ENCODE measurements at places on chromosomes 6 and 20. TPM values are rescaled to one million over a fixed set of nuclear protein-coding genes. Genes with fewer than 3 reads are reported as not detected.

DNA sequence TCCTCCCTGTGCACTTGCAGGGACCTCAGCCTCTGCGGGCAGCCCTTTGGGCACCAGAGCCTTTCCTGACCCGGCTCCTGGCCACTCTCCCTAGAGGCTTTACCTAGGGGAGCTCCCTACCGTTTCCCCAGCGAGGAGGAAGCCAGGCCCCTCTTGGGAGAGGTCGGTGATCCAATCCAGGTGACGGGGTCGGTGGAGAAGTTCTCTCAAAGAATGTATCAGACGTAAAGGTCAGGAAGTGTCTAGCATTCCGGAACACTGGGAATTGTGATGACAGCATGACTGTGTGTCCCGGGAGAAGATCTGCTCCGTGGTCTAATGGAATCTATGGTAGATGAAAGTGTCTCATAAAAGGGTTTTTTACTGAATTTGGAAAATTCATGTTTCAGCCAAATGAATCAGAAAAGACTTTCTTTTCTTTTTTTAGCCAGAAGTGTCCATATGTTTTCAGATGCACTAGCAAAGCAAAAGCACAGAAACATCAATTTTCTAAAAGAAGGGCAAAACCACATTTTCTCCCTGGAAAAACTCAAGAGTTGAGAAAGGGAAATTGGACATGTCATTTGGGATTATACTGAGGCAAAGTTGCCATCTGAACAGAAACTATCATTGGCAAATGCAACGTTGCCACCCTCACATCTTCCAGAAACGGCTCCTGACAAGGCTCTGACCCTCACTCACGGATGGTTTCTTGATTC, 289.4 kb downstream of the THBS2 start:
- DNase-seq, result no peak

GRCh38 chr6:51992876-51993275, 94.5 kb downstream of the PKHD1 start:
- DNase-seq, result no peak

- no peak for DNase-seq
Measured at GRCh38 chr20:34421766-34422466, 58.8 kb downstream of the ITCH start.

GRCh38 chr6:17004269-17004668, 97.6 kb upstream of the STMND1 start:
- DNase-seq, result no peak

DNA sequence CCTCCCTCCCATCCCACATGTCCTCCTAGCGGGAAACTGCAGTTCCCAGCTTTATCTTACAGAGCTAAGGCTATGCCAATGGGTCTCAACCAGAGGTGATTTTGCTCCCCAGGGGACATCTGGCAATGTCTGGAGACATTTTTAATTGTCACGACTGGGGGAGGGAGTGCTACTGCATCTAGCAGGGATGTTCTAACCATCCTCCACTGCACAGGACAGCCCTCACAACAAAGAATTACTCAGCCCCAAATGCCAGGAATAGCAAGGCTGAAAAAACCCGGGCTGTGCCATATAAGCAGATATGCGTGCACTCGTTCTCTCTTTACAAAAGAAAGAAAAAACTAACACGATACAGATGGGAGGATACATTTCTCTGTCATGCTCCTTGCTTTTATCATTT, 8.5 kb downstream of the MRPS18A start:
- no peak for DNase-seq

DNA sequence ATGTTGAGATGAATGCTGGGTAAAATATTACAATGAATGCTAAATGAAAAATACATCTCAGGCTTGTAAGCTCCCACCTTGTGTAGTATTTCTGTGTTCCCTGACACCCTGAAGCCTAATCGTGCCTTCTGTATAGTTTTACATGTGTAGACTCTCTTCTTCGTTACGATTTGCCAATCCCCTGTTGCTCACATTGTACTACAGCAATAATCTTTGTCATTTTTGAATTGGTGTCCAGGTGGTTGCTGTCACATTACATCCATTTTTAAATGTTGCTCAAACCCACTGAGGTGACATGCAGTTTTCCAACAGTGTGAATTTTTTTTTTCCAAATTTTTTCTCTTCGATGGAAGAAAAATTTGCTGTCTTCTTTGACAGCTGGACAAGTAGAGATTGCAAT, 300.0 kb upstream of the FLRT3 start:
- DNase-seq, result no peak

- DNase-seq, result no peak
Measured at GRCh38 chr6:167751579-167752115, 75.1 kb upstream of the AFDN start.

GRCh38 chr6:126066053-126067048, 80.0 kb downstream of the TRMT11 start:
- DNase-seq, result no peak

- DNase-seq, result peak; percentile 35
Measured at GRCh38 chr20:56171087-56172012, 77.2 kb upstream of the MC3R start.

Gene CD40
- 4.1 TPM for total RNA-seq

Gene NCOA5
- total RNA-seq, result 32.0 TPM

Gene LZTS3
- 186 TPM for total RNA-seq

Gene F13A1
- total RNA-seq, result 38.7 TPM
